Iris pigment epithelial cell (primary cell): ENCODE measurements at places on chromosomes 3 and 15.
A peak's percentile ranks its signal among the peaks of the same experiment; 100 is the strongest.

DNA sequence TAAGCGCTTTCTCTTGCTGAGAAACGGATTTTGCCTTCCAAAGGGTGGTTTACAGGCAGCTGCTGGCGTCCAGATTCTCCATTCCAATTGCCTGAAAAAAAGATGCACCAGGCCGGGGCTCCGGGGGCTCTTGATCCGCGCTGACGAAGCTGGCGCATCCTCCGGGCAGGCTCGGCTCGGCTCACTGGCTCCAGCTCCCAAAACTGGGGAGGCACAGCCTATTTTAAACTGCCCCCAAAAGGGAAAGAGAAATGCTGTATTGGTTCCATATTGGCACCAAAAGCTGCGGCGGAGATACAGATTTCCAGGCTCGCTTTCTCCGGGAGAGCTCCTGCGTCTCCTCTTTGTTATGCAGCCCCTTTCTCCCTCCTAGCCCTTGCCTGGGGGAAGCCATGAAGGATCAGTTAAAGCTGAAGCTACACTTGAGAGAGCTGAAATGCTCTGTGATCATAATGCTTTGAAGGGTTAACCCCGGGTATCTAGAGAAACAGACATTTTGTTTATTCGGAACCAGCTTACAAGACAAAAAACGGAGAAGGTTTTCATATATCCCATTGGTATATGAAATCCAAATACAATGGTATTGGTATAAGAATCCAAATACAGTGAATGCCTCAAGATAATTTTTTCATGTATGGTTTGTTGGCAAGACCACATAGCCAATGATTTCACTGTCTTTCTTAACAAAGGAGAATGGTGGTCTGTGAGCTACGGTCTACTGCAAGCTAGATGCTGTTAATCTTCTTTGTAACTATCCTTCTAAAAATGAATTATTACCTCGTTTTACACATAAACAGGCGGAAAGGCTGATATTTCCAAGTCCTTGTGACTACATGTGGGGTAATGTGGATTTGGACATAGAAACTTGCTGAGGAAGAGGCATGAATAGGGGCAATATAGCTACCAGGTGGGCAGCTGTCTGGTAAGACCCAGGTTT, 693 bp downstream of the CD200 start:
- peak; percentile 45 for DNase-seq

GRCh38 chr15:67762610-67763368, 62.5 kb upstream of the SKOR1 start:
- DNase-seq = peak; percentile 58

DNA sequence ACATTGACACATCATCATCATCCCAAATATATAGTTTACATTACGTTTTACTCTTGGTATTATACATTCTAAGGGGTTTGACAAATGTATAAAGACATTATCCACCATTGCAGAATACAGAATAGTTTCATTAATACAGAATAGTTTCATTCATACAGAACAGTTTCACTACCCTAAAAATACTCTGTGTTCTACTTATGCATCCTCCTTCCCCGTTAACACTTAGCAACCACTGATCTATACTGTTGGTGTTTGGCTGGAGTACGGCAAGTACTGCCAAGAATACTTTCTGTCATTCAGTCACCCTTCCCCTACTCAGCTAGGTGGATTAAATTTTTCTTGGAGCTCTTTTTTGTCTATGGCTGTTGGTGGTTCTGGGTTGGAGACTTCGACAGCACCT, 33.4 kb downstream of the LEKR1 start:
- DNase-seq = no peak

GRCh38 chr3:66272016-66272415, 51.2 kb downstream of the SLC25A26 start:
- peak; percentile 34 for DNase-seq

GRCh38 chr15:78209646-78210348, 24.6 kb downstream of the ACSBG1 start:
- DNase-seq = no peak

DNA sequence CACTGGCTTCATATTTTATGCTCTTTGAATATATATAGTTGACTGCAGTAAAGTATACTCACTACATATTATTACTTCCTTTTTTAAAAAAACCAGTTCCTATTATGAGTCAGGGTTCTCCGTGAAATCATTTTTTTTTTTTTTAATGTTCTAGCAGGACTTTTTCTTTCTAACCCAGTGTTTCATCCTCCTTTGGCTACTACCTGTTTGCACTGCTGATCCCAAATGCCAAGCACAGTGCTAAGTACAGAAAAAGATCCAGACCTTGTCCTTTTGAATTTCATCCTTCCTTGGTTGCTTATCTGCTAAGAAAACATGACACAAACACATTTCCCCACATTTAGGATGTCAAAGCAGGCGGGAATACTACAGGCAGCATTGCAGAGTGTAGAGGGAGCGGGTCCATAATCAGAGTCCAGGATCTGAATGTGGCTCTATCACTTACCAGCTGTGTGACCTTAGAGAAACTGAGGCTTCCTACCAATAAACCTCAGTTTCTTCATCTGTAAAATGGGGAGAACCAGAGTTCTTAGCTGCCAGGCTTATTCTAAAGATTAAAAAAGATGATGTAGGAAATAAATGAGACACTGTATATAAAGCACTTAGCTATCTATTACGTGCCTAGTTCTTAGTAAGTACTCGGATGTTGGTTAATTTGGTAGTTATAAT, 37.2 kb upstream of the ANPEP start:
- DNase-seq = peak; percentile 17

- no peak for DNase-seq
Observed at GRCh38 chr3:59818919-59819300, 769.1 kb upstream of the CFAP20DC start.

DNA sequence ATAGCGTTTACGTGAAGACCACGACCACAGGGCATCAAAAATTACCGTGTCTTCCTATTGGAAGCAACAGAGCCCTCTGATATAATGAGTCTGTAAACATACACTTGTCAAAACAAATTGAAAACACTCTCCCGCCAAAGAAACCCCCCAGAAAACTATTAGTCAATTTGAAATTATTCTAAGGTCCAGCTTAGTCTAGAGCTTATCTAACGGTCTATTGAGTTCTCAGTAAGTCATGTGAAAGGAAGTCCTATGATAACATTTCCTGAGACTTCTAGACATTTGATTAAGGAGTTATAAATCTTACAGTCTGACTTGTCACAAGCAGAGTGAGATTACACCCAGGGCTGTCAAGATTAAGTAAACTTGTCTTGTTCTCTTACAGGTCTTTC, 356.3 kb downstream of the FOXP1 start:
- peak; percentile 32 for DNase-seq

DNA sequence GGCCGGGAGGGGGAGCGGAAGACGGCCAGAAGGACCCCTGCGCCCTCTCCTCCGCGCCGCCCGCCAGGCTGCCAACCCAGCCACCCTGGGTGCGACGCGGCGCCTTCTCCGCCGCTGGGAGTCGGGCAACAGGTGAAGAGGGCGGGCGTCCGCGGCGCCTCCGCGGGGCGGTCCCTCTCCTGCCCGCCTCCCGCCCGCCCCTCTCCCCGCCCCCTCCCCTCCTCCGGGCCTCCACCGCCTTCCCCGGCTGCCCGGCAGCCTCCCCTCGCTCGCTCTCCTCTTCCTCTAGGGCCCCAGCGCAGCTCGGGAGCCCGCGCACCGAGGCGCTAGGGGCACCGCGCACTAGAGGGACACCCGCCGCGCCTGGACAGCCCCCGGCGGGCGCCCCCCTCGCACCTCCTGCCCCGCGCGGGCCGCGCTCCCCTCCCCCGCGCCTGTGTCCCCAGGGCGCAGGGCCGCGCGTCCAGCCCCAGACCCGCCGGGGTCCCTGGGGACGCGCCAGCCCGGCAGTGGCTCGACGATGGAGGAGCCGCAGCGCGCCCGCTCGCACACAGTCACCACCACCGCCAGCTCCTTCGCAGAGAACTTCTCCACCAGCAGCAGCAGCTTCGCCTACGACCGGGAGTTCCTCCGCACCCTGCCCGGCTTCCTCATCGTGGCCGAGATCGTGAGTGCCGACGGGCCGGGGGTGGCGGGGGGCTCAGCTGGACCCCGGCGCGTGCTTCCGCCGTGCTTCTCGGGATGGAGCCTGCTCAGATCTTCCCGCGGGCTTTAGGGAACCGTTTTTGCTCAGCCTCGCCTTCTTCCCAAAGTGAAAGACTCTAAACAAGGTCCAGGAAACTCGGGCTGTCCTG, at the start of gene CMTM8:
CMTM8 (plus strand) TSS at position 228 of the 854 bp plus-strand sequence; CDS start at position 521, 293 bp downstream.
- DNase-seq = peak; percentile 55

DNA sequence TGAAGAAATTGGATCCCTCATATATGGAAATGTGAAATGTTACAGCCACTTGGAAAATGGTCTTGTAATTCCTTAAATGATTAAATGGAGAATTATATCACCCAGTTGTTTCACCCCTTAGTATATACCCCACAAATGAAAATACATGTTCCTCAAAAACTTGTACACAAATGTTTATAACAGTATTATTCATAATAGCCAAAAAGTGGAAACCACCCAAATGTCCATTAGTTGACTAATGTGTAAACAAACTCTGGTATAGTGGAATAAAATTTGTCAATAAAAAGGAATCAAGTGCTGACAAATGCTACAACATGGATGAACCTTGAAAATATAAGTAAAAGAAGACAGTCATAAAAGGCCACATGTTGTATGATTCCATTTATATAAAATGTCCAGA, 12.5 kb downstream of the FAM162A start:
- DNase-seq = no peak

DNA sequence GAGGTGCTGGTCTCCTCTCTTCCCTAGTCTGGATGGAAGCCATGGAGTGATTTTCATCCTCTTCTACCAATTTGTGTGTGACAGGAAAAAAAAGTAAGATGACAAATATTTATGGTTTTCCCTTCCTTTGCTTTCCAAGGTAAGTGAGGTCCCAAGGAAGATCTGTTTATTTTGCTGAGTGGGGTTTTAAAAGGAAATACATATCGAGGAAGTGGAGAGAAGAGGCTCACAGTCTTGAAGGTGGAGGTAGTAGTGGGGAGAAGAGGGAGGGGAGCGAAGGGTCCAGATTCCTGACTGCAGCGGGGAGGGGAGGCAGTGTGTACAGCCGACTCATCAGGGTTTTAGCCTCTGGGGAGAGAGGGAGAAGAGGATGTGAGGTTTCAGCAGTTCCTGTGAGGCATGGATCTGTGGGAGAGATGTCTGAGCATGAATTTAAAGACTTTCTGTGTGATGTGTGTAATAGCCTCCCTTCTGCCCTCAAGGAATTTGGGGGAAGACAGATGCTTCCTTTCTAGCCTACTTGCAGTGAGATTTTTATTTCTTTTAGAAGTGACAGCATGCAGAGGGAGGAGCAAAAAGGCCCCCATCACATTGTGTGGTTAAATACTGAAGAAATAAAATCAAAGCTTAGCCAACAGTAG, 272.4 kb downstream of the THRB start:
- DNase-seq = no peak

- DNase-seq = no peak
Observed at GRCh38 chr15:56371495-56372147, 6.4 kb downstream of the TEX9 start.

DNA sequence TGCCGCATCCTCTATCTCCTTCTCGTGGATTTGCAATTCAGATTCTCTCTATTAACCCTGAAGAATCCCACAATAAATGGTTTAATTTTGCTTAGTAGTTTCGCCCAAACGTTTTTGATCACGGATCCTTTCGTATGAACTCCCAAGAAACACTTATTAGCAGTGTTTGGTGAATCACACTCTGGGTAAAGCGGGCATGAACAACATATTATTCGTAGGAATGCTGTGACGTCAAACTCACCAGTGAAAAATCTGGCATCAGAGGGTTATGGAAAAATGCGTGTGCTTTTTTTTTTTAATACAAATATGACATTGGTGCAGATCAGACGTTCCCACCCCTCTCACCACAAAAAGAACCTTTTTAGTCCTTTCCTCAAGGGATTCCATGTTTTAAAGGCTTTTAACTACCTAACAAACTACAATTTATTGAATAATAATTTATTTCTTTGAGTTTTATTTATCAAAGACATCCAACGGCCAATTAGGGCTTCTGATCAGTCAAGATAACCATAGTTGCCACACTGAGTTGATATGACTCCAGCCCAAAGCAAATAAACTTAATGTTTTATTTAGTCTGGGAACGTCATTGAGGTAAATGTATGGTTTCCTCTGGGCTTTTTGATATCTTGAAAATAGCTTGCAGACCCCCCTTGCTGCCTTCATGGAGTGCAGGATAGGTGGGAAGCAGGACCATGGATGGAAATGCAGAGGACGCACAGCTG, 45.5 kb upstream of the CGNL1 start:
- no peak for DNase-seq

- no peak for DNase-seq
Observed at GRCh38 chr15:33146051-33146450, 48.5 kb downstream of the FMN1 start.

GRCh38 chr3:160280836-160281235, 55.6 kb downstream of the C3orf80 start:
- no peak for DNase-seq

DNA sequence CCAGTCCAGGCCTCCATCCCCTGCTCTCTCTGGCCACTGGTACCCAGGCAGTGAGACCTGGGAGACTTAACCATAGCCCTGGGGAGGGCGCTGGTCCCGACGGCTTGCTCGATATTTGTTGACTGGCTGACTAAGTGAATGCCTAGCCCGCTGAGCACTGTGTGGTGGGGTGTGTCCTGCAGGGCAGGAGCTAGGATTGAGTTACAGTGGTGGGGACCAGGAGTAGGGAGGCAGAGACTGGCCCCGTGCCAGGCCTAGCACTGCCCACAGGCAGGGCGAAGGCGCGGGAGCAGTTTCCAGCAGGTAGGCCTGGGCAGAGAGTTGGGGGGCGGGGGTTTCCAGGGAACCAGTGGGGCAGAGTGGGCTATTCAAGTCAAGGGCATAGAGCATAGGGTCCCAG, at the start of gene VILL:
VILL (plus strand) TSS at position 260 of the 400 bp plus-strand sequence. CDS start 2,887 bp downstream, outside the sequence.
- no peak for DNase-seq

GRCh38 chr3:37730825-37731224, 130.9 kb upstream of the CTDSPL start:
- DNase-seq = no peak

GRCh38 chr3:12931273-12931905, 90.0 kb upstream of the RPL32 start:
- DNase-seq = no peak

DNA sequence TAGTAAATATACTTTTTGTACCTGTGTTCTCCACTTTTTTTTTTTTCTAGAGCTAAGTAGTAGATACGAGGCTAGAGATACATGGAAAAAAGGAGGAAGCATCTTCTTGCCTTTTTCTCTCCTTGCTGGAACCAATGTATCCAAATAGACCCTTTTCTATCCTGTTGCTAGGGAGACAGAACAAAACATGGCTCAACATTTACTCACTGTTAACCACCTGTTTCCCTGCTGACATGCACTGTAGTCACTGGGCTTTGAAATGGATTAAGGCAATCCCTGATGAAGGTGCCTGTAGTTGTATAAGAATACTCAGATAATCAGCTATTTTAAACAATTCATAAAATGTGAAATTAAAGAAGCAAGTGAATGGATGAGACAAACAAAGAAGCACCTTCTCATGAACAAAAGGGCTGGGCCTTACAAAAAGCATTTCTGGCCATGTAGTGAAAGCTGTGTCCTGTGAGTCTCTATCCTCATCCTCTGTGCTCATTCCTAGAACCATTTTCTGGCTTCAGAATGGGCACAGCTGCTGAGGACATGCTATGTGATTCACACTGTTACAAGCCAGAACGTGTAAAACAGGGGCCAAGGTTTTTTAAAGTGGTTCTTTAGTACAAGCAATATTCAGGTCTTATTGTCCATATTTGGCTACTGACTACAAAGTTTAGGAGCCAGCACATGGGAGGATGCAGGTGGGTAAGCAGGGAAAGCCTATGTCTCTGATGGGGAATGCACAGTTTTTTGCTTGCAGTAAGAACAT, 100.4 kb upstream of the NDN start:
- DNase-seq = no peak

- no peak for DNase-seq
Observed at GRCh38 chr15:51098331-51098619, 3.6 kb upstream of the TNFAIP8L3 start.
